ENCODE measurements at places on chromosomes 1 and 21.
A peak's percentile ranks its signal among the peaks of the same experiment; 100 is the strongest.

DNA sequence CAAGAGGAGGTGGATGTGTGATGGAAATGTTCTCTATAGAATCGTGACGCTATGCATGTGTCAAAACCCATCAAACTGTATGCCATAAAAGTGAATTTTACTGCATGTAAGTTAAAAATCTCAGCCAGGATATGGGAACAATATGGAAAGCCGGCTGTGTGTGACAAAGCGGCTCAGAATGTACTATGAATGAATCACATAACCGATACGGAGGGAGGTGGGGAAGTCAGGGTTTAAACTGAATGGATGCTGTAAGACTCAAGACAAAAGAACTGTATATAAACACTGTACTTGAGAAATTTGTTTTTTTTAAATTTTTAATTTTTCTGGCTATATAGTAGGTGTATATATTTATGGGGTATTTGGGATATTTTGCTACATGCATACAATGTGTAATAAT lies 111.6 kb upstream of the PDE4B start:
- DNase-seq = peak; percentile 39

DNA sequence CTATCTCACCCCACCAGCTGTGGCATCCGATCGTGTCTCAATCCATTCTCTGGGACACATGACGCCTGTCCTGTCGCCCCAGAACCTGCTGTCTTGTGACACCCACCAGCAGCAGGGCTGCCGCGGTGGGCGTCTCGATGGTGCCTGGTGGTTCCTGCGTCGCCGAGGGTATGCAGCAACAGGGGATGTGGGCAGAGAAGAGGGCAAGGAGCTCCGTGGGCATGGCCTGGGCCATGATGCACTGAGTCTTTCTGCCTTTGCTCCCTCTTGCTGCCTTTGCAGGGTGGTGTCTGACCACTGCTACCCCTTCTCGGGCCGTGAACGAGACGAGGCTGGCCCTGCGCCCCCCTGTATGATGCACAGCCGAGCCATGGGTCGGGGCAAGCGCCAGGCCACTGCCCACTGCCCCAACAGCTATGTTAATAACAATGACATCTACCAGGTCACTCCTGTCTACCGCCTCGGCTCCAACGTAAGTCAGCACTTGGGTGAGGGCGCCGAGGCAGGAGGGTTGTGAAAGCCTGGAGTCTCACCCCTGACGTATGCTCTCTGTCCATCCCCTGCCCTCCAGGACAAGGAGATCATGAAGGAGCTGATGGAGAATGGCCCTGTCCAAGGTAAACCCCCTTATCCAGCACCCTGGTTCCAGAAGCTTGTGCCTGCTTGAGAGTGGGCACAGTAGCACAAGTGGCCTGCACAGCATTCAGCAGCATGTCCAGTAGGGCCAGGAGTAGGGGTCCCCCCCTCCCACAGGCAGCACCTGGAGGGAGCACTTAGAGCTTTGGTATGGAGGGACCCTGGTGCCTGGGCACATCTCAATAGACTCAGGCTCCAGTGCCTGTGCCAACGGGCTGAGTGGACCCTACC lies 8.8 kb downstream of the TINAGL1 start:
- DNase-seq = no peak

DNA sequence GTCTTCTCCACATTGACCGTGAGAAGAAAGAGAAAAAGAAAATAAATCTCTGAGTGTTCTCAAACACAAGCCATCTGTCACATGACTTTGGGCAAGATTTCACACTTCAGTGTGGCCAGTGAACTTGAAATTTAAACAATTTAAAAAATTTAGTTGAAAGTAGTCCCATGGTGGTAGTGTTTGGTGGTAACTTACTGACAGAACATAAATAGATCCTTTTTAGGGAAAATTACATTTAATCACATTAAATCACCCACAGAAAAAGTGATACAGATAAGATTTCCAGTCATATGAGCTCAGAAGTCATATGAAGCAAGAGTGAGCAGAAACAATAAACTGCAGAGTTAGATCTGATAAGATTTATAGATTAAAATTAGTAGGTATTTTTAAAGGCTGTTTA lies 31.9 kb upstream of the SGIP1 start:
- DNase-seq = no peak

DNA sequence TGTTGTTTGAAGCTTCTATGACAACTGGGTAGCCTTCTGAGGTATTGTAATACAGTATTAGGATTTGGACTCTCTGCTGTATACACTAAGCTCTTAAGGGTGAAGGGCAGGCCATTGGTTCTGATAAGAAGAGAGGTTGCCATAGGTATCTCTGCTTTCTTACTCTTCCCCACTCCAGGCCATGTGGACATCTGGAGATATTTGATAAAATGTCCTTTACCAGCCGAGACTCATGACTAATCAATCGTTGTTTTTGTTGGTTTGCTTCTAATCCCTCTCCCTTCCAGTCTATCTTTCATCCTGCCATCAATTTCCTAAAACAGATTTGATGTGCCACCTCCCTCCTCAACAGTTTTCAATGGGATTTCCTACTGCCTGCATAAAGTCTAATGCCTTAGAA lies 64.6 kb upstream of the WDR26 start:
- no peak for DNase-seq

DNA sequence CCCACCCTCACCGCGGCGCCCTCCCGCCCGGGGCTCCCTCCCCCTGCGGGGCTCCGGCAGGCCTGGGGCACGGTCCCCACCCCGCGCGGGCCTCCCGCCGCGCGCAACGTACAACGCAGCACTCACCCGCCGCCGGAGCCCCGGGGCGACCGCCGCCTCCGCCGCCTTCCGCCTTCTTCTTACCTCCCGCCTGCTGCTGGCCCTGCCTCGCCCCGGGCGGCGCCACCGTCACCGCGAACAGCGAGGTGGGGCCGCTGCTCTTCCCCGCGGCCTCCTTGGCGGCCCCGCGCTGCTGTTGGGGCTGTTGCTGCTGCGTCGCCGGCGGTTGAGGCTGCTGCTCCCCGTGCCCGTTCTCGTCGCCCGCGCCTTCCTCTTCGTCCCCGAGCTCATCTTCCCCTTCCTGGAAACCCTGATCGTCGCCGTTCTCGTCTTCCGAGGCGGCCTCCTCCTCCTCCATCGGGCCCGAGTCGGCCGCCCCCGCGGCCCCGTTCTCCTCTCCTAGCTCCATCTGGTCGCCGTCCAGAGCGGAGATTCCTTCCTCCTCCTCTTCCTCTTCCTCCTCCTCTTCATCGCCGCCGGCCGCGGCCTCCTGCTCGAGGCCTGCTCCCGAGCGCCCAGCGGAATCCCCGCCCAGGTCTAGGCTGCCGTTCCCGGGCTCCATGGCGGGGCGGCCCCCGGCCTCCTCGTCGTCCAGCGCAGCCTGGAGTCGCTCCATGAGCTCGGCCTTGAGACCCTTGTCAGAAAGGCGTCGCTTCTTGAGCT lies 671 bp downstream of the HNRNPU start:
- DNase-seq = no peak

DNA sequence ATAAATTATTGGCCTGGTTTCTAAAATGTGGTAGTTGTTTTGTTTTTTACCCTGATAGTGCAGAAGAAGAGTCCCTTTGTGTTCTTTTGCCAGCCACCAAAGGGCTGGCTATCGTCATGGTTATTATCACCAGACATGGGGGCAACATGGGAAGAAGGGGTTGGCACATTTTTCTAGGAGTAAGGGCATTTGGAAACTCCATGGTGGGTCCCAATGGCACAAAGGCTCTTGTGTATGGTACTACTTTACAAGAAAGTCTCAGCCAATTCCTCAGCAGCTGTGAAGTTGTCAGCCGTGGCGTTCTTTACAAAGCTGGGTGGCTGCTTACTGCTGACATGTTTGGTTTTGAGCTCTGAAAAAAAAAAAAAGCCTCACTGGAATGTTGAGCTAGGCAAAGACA lies 330.4 kb upstream of the ESRRG start:
- DNase-seq = no peak

GRCh38 chr1:42944246-42944928 lies 14.3 kb downstream of the SLC2A1 start:
- no peak for DNase-seq

GRCh38 chr1:118902711-118903191 lies 85.4 kb downstream of the TBX15 start:
- no peak for DNase-seq

GRCh38 chr1:4177425-4178150 lies 277.5 kb upstream of the C1orf174 start:
- DNase-seq = no peak

DNA sequence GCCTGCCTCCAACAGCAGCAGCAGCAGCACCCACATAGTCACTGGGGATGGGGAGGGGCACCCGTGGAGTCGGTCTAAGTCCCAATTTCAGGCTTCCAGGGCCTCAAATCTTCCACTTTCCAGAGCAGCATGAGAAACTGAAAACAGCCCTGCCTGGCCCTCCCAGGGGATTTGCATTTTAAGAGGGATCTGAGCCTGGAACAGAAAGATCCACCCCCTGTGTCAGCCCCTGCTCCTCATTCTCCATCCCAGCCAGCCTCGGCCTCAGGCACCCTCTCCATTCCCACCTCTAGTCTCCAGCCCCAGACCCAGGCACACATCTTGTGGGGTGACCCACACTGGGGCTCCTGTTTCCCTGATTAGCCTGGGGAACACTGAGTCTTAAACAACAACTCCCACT lies 51.8 kb downstream of the FBXO2 start:
- DNase-seq = no peak

DNA sequence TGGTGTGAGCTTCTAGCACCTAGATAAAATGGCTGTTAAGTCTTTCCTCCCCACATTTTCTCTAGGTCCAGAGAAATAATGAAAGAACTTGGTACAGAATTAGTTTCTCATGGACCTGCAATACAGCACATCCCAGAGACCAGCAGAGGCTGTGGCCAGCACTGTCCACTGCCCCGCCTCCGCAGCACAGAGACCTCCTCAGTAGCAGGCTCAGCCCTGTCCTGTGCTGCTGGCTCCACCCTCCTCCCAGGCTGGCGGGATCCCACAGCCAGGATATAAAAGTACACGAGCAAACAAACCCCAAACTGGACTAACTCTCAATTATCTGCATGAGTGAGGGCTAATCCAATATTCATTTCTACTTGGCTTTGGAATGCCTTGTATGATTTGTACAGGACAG lies 401.5 kb downstream of the RPS6KC1 start:
- DNase-seq = no peak

DNA sequence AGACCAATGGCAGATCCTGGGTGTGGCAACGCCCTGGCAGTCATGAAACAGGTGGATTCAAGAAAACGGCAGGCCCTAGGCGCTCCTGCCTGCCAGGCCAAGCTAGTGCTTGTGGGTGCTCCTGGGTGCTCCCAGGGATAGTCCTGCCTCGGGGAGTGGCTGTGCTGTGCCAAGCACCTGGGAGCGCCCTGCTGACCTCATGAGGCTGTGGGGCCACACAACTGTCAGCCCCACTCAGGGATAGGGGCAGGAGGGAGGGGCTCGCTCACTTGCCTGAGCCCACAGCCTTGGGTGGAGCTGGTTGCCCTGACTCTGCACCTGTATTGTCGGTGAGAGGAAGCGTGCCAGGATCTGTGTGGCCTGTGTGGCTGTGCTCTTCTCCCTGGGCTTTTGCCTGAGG lies 9.4 kb downstream of the SNAP47 start:
- no peak for DNase-seq

GRCh38 chr1:114238053-114238452 lies 84.4 kb upstream of the SYT6 start:
- no peak for DNase-seq

DNA sequence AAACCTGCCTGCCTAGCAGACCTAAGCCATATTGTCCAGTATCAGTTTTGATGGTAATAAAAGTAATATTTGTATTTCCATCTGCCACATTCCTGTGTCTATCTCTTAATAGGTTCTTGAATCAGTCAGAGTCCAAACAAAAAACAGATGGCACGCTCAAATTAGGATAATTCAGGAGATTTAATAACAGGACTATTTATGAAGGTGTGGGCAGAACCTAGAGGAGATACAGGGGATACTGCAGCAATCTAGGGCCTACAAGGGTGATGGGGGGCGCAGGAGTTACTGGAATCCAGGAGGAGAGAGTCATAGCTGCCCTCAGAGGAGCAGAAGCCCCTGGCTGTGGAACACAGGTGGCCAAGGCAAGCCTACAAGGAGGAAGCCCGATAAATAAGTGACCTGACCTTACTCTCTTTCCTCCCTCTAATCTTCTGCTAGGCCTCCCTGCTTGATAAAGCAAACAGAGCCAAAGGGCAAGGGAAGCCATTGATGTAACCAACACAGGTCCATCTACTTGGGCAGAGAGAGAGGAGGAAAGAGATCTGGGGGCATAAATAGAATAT lies 11.9 kb upstream of the HYI start:
- DNase-seq = no peak

- DNase-seq = no peak
Observed at GRCh38 chr1:33119532-33120217, 38.7 kb downstream of the AZIN2 start.

- no peak for DNase-seq
Observed at GRCh38 chr1:113859478-113860175, 11.9 kb downstream of the PTPN22 start.

- DNase-seq = no peak
Observed at GRCh38 chr1:15401391-15402055, 8.2 kb upstream of the EFHD2 start.

DNA sequence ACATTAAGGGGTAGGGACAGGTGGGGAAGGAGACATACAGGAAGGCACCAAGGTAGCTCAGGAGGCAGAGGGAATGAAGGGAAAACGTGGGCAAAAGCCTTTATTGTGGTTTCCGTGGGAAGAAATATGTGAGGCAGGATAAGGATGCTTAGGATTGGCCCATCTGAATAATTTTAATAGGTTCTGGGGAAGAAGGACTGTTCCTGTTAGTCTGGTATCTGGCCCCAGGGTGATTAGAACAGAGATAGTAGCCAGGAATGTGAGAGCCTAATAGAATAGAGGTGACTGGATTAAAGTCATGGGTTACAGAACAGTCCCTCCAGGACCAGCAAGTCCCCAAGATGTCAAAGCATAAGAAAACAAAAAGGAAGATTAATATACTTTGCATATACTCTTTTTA lies 545.2 kb upstream of the CAMK1G start:
- DNase-seq = no peak

DNA sequence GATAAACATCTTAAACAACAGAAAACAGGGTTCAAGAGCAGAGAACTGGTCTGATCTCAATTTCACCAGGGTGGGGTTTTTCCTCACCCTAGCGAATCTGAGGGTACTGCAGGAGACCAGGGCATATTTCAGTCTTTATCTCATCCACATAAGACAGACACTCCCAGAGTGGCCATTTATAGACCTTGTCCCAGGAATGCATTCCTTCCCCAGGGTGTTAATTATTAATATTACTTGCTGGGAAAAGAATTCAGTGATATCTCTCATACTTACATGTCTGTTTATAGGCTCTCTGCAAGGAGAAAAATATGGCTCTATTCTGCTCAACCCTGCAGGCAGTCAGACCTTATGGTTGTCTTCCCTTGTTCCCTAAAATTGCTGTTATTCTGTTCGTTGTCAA lies 84.1 kb downstream of the LYPLAL1 start:
- DNase-seq = no peak

GRCh38 chr1:85621430-85621829 lies 40.9 kb downstream of the CCN1 start:
- no peak for DNase-seq

GRCh38 chr1:85289848-85290335 lies 13.5 kb upstream of the BCL10 start:
- DNase-seq = no peak

- DNase-seq = no peak
Observed at GRCh38 chr1:240526312-240526711, 85.6 kb downstream of the GREM2 start.
